ENCODE measurements at places on chromosomes 13 and 19.

- no peak for DNase-seq
Measured at GRCh38 chr19:38057959-38058690, 151.1 kb downstream of the SIPA1L3 start.

DNA sequence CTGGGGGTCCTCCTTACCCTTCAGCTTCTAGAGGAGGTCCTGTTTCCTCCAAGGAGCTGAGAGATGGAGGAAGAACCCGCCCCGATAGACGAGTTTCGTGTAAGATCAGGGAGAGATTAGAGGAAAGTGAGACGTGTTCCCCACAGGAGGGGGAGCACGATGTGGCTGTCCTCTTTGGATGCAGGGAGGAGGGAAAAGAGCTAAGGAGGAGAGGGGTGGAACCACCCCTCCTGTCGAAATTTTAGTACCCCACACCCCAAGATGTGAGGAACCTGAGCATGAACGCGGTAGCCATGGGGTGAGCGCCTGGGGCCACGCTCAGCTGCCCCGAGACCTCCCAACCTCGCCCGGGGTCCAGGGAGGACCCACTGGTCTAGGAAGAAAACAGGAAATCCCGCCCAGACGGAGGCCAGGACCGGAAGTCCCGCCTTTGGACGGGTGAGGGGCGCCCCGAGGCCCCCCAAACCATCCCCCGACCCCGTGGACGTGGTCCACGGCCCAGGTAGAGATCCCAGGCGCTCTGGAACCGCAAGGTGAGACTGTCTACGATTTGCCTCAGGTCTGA, 1.2 kb downstream of the AKT1S1 start:
- DNase-seq = peak; percentile 68

DNA sequence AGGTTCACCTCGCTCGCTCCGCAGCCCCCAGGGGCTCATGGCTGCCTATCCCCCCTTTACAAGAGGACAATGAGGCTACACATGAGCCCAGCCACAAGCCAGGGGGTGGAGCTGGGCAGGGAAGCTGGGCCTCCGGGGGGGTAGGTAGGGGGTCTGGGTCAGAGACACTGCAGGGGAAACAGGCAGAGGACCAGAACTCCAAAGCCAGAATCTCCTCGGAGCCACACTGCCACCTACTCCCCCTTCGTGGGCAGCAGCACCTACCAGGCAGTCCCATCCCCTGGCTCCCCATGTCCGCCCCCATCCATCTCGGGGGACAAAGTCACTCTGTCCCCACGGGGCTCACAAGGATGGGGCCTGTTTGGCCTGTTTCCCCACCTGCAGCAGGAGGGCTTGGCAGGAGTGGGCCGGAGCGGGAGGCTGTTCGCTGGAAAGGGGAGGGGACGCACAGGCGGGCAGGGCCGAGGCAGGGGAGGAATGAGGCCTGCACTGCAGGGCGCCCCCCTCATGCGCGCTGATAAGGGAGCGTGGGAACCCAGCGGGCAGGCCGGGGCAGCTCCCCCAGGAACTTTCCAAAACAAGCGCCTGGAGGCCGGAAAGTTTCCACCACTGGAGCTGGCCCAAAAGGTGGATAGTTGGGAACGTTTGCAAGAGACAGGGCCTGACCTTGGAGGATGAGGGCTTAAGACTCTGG, 545 bp upstream of the ISYNA1 start:
- peak; percentile 41 for DNase-seq

- no peak for DNase-seq
Measured at GRCh38 chr13:98333486-98333885, 156.4 kb upstream of the RNF113B start.

DNA sequence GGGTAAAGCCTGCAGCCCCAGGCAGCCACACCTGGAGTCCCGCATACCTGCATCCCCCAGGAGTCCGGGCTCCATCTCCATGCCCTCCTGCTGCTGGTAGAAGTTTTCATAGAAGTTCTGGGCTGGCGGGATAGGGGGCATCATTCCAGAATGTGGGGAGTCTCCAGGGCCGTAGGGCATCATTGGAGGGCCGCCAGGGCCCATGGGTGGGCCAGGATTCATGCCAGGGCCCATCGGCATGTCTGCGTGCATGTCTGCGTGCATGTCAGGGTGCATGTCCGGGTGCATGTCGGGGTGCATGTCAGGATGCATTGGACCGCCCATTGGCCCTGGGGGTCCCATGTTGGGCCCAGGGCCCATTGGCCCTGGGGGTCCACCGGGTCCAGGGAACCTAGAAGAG, 23.3 kb upstream of the TMEM160 start:
- DNase-seq = no peak

GRCh38 chr13:20114066-20114610, 46.7 kb downstream of the GJA3 start:
- DNase-seq = no peak

GRCh38 chr13:29595380-29596063, at the start of gene SLC7A1:
Gene SLC7A1 (minus strand): TSS chr13:29595688. CDS start chr13:29536188, 59,500 bp downstream.
- peak; percentile 96 for DNase-seq

- DNase-seq = no peak
Measured at GRCh38 chr19:18446811-18447359, 9.0 kb upstream of the ISYNA1 start.

DNA sequence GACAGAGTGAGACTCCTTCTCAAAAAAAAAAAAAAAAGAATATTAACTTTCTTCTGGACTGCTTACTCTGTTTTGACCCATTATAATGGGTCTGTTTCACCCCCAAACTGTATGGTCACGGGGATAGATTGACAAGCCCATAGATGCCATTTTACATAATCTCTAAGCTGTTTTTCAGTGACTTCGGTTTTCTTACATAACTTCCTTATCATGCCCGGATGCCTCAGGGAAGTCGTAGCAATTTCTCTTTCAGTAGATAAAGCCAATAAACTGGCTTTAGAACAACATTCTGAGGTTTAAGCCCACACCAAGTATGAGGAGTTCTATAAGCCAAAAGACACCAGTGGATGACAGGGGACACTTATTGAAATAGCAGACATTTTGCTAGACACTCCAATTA, 5.9 kb upstream of the ZNF254 start:
- DNase-seq = no peak

DNA sequence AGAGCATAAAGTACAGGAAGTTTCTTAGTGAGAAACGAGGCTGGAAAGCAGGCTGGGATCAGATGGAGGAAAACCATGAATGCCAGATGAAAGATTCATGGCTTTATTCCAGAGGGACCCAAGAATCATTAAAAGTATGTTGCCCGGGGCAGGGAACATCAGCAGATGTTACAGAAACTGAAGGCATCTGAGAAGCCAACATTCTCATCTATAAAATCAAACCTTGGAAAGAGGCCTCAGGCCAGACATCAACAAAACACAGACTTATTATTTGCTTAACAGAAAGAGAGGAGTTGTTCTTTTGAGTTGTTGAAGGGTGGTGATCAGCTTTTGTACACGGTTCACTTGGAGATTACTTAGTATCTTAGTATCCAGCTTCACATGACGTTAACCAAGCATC, 543.6 kb downstream of the RFC3 start:
- peak; percentile 35 for DNase-seq

DNA sequence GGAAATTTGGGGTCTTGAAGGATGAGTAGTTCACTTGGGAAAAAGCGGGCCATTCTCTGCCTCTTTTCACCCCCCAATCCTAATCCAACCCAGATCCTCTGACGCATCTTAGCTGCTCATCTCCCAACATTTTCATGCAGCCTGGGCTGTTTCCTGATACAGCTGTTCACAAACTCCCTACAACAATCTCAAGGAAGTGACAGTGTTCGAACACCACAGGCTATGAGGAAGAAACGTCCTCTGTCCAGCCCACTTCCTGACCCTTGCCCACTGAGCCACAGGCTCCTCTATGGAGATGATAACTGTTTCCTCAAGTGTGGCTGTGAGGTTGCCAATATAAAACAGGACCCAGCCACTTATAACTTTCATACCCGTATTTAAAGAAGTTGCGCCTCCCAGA, 16.2 kb downstream of the LMTK3 start:
- no peak for DNase-seq

All from GM23248 (cell line).